ENCODE measurements at places on chromosomes 2 and 18.

- DNase-seq, result no peak
These were observed 421.1 kb upstream of the RAB12 start for GRCh38 chr18:8188184-8188583.

GRCh38 chr2:181170256-181170655, 189.9 kb downstream of the UBE2E3 start:
- no peak for DNase-seq

GRCh38 chr2:201128933-201129505, 13.1 kb downstream of the CFLAR start:
- DNase-seq, result no peak

GRCh38 chr2:121103960-121104359, 181.0 kb downstream of the TFCP2L1 start:
- DNase-seq, result no peak

- DNase-seq, result no peak
These were observed 121.5 kb upstream of the PXDN start for GRCh38 chr2:1865716-1866234.

GRCh38 chr2:121085801-121086200, 199.2 kb downstream of the TFCP2L1 start:
- no peak for DNase-seq

DNA sequence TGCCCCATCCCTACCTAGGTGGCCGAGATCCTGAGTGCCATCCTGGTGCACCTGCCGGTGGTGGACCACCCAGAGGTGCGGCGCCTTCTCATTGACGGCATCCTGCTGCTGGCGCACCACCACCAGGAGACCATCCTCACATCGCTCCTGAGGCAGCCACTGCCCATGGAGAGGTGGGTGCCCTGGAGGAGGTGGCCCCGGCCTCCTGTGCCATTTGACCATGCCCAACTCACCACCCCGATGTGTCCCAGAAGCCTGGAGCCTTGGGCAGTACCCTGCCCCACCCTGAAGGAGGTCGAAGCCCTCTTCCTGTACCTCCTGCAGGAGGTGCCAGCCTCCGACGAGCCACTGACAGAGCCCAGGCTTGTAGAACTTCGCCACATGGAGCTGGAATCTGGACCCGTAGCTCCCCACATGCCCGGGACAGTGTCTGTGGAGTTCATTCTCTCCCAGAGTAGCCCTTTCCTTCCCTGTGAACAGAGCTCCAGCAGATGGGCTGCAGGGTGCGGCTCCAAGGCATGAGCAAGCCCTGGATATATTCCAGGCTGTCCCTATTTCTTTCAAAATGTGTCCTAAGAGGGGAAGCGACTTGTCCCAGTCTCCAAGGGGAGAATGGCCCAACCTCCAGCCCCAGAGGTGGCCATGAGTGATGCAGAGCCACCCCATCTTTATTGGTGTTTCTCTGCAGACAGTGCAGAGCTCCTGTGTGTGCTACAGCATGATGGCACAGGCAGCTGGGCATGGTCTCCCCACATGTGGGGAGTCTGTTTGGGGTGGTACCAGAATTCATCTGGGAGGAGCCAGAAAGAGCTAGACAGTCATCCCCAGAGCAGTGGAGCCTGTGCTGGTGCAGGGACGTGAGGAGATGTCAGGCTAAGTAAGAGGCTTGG, 34.2 kb downstream of the HJURP start:
- DNase-seq, result no peak

GRCh38 chr18:36835927-36836326, 7.0 kb downstream of the KIAA1328 start:
- no peak for DNase-seq

GRCh38 chr2:11796190-11797171, 50.0 kb downstream of the LPIN1 start:
- no peak for DNase-seq

DNA sequence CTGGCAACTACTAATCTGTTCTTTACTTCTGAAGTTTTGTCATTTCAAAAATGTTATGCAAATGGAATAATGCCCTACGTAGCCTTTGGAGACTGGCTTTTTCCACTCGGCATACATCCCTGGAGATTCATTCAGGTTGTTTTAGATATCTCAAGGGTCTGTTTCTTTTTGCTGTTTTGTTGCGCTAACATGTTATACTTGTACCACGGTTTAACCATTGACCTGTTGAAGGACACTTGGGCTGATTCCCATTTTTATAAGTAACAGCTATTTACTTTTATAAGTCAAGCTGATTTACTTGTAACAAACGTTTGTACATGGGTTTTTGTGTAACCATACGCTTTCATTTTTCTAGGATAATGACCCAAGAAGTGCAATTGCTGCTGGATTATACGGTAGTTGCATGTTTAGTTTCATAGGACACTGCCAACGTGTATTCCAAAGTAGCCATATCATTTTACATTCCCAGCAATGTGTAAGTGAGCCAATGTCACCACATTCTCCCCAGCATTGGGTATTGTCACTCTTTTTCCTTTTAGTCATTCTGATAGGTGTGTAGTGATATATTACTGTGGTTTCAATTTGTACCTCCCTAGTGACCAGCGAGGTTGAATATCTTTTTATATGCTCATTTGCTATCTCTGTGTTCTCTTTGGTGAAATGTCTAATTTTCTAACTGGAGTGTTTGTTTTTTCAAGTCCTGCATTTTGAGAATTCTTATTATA, 36.5 kb upstream of the STAT4 start:
- no peak for DNase-seq

- DNase-seq, result no peak
These were observed 649.4 kb downstream of the CPS1 start for GRCh38 chr2:211205836-211206235.

DNA sequence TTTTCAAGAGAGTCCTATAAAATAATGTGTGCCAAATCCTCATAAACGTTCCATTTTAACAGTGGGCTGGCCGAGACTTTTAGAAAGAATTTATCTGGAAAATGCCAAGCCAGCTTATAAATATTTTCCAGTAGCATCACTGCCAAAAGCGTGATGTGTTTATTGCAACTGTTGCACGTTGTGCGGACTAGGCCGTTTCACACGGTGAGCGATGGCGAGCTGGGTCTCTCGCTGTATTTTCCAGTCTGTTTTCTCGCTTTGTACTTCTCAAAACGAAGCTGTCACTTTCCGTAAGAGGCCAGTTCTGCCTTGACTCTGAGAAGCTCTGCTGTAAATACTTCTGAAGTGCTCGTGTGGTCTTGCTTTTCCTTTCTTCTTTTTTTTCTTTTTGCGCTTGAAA, 65.0 kb upstream of the ZNF236 start:
- no peak for DNase-seq

DNA sequence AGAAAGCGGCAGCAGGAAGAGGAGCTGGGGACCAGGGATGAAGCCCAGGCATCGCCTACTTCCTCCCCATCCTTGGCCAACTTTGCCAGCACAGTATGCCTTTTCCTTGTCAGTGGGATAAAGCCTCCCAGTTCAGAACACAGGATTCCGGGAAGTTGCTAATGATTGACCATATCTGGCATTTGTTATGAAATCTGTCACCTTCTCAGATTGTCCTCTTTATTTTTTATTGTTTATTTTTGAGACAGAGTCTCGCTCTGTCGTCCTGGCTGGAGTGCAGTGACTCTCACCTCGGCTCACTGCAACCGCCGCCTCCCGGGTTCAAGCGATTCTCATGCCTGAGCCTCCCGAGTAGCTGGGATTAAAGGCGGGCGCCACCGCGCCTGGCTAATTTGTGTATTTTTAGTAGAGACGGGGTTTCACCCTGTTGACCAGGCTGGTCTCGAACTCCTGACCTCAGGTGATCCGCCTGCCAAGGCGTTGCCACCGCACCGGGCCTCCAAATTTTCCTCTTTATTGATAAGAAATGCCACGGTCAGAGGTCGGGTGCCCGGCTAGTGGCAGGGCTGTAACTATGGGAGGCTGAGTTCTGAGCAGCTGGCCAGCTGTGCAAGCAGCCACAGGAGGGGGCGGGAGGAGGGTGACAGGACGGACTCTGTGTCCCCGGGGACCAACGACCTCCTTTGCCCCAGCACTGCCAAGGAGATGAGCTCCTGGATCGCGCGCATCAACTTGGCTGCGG, 24.4 kb downstream of the PSD4 start:
- DNase-seq, result no peak

DNA sequence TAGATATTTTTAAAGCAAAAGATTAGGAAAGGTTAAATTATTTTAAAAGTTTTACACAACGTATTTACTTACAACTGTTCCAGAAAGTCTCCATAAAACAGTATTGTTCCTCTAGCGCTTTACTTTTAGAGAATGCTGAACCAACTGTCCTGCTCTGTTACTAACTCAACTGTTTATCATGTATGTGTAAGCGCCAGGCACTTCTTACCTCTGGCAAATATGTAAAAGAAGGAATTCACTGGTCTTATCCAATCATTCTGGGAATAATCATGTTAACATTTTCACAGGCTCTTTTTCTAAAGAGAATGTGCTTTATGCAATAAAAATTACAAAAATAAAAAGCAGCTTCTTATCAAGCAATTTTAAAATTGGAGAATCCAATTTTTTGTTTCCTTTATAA, 68.0 kb downstream of the COBLL1 start:
- no peak for DNase-seq

DNA sequence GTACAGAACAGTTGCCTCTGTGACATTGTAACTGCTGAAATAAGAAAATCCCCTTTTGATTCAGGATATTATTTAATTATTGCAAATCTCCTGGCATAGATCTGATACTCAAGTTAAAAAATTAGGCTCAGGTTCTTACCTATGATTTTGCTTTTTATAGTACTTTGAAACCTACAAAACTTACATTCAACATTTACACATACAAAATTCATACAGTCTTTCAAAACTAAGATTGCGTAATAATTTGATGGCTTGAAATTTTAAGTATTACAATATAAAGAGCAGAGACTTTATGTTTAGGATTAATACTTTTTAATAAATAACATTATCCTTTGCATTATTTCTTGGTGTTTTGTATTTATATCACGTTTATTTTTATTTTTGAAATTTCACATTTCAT, 291.1 kb downstream of the CCDC102B start:
- no peak for DNase-seq

DNA sequence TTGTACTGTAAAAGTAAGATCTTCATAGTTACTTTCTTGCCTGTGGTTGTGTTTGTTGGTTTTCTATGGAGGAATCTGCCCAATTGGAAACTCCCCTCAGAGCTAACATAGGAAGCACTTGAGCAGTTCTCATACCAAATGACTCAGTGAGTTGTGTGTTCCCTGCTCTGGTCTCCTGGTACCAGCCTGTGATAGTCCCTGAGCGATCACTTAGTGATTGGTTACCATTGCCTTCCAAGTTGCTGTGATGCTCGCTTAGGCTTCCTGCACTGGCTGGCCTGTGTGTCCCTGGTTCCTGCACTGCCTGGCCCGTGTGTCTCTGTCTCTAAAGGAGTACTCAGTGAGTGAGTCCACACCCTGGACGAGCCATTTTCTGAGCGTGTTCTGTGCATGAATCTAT, 133.0 kb downstream of the MAP4K4 start:
- DNase-seq, result no peak

DNA sequence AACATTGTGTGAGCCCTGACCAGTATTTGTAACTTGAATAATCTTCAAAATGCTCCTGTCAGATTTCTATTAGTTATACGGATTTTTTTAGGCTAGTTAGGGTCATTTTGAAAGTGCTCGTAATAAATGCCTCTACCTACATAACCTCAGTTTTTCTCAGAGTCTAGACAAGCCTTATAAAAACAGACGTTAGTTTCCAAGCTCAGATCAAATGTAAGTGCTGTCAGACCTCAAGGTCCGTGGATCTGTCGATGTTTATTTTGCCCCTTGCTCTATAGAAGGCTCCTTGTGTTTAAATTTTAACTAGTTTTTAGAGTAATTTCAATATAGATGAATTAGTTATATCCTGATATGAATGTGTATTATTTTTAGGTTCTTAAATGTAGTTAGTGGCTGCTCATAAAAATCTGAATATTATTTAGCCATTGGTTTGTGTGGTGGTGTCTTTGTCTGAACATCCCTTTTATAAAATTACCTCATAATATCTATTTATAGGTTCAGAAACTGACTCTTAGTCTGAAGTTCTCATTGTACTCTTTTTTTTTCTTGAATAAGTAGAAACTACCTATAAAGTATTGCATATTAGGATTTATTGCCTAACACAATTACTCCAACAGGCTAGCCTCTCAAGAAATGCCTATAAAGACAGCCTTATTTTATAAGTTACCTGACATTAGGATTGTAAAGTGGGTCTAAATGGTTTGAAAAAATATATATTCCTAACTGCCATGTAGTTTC, 71.1 kb downstream of the MTA3 start:
- no peak for DNase-seq

DNA sequence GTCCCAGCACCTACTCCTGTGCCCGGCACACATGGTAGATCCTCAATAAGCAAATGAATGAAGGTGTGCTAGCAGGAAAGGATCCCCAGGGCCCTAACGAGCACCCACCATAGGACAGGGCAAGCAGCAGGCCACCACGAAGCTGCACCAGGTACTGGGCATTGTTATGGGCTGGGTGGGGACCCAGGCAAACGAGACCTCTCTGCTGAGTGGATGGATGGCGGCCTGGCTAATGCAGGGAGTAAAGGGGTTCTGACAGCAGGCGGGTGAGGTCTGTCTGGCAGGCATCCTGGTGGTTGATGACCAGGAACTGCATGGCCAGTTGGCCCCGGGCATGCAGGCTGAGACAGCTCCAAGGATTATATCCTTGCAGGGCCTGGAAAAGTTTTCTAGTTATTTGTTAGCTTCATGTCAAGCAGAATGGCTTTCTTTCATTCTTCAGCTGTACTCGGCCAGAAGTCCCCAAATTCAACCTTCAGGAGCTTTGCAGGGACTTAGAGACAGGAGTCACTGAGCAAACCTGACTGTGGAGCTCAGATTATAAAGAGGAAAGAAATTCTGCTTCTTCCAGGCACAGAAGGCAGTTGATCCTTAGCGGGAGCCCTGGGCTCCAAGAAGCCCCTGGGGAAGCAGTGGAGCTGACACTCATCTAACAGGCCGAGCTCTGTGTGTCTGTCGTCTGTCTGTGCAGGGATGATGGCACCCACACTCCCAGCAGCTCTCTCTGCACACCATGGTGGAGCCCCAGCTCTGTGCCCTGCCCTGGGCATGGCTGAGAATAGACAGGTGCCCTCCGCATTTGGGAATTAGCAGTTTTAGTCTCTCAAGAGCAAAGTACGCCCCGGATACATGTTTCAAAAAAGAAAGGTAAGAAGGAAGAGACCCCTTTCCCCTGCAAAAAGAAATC, 51.2 kb downstream of the SDC1 start:
- DNase-seq, result no peak

DNA sequence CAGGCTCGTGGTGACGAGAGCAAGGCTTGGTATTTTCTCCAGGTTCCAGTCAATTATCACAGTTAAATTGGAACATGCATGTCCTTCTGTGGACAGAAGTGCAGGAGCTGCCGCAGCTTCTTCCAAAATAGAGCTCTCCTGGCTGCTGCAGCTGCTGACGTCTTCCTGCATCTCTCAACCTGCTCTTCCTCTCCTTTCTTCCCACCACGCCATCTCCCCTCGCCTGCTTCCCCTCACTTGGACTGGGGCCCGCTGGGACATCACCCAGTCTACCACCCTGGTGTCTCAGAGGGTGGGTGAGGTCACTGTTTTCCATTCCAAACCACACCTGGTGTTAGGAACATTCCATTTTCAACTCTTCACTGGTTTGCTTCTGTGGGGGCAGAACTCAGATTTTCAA, 41.4 kb downstream of the SPP2 start:
- no peak for DNase-seq

GRCh38 chr18:74248189-74248588, 43.6 kb downstream of the CYB5A start:
- no peak for DNase-seq

Data from K562 (cell line).